Sigmoid colon (tissue), 7 donors: ENCODE measurements at places on chromosomes 1 and 21. TPM values are rescaled to one million over a fixed set of nuclear protein-coding genes. Genes with fewer than 3 reads are reported as not detected.

Gene C1QC
- 47.9 TPM for total RNA-seq

Gene OR2L13
- not detected for total RNA-seq

Gene SPATC1L
- 8.2 TPM for total RNA-seq

Gene LEPR
- 11.8 TPM for total RNA-seq

Gene OR14A16
- total RNA-seq, result not detected

Gene PTPRF
- total RNA-seq, result 38.2 TPM

Gene ZYG11A
- not detected for total RNA-seq

Gene FCGR3A
- 19.3 TPM for total RNA-seq

Gene NT5C1A
- total RNA-seq, result not detected

Gene MRTO4
- total RNA-seq, result 21.3 TPM

- DNase-seq, result no peak
Observed at GRCh38 chr1:78651241-78651640, 1.6 kb downstream of the IFI44 start.

GRCh38 chr1:229430761-229431283 lies 3.1 kb downstream of the ACTA1 start:
- no peak for DNase-seq

- DNase-seq, result no peak
Observed at GRCh38 chr21:28975397-28975796, 17.3 kb downstream of the LTN1 start.

GRCh38 chr1:56788588-56788987 lies 30.6 kb downstream of the FYB2 start:
- DNase-seq, result no peak

DNA sequence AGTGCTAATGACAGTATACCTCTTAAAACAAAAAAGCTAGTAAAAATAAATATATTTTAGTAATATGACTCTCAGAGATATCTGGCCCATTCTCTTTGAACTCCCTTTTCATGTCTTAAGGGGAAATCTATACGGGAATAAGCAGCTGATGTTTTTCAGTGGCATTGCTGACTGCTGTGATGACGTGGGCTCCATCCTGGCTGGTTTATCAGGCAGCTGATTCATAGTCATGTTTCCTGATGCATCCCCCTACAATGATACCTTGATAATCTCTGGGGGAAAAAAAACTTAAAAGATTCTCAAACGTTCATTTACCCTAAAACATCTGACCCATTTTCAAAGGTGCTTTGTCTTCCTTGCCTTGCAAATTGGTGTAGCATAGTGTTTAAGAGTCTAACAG lies 53.8 kb downstream of the ABCA4 start:
- no peak for DNase-seq

- no peak for DNase-seq
Observed at GRCh38 chr1:40755067-40755466, 28.5 kb upstream of the KCNQ4 start.

DNA sequence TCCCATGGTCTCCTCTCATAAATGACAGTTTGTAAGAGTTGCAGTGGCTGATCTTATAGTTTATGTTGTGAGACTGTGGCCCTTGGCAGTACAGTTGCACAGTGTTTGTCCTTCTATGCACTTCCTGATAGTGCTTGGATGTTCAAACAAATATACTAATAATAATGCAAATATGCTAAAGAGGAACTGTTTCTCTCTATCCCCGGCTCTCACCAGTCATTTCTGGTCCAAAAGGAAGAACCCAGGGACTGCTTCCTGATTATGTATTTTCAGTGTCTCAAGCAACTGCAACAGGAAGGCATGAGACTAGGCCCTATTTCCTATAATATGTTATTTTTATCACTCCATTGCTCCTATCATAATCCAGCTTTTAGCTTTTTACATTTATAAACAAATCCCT lies 17.0 kb upstream of the SUCO start:
- no peak for DNase-seq

GRCh38 chr1:39995973-39996393 lies 41.0 kb downstream of the MFSD2A start:
- no peak for DNase-seq

DNA sequence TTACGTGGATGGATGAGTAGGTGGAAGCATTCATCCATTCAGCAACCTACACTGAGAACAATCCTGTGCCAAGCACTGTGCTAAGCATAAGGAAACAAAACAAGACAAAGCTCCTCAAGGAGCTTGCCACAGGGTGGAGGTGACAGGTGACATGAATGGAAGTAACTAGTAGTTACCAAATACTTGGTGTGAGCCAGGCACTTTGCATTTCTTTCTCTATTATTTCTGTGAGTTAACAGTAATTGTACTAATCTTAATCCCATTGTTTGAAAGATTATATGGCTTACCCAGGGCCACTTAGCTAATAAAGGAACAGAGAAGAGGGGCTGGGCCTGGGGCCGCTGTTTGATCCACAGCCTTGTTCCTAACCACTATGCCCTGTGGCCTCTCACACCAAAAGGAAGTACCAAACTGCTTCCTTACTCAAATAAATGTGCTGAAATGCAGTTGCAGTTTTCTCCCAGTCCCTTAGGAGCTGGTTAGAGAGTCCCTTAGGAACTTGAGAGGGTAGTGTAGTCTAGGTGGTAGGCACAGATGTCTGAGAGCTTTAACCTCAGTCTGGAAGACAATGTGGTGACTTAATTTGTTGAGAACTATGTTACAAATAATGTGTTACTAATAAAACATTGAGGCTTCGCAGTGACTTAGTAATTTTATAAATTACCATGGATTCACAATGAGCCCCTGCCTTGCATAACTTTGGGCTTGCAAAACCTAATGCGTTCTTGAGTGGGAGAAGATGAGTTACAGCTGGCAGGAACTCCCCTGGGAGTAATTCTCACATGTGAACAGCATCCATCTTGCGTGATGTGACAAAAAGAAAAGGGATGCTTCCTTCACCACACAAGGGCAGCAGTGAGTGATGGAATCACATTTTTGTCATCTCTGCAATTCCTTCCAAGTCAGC lies 69.8 kb downstream of the MPZL1 start:
- DNase-seq, result peak; percentile 92

GRCh38 chr1:17425806-17426600 lies 13.5 kb downstream of the RCC2 start:
- no peak for DNase-seq

GRCh38 chr1:93776728-93777127 lies 95.1 kb upstream of the BCAR3 start:
- DNase-seq, result no peak

- no peak for DNase-seq
Observed at GRCh38 chr1:183968386-183968785, 69.1 kb downstream of the COLGALT2 start.

DNA sequence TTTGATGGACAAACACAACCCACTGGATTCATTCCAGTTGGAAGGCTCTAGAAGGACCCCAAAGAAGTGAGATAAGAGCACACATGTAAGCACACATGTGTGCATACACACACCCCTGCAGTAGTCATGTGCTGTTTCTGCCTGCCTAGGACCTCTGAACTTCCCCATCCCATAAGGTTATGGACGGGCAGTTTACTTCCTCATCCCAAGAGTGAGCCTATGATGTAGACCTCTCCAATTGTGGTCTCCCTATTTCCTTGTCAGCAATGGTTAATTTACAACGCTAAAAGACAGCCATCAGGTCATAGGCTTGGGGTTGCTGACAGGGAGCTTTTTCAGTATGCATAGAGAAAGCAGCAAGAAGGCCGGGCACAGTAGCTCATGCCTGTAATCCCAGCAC lies 15.4 kb upstream of the ADAR start:
- no peak for DNase-seq

DNA sequence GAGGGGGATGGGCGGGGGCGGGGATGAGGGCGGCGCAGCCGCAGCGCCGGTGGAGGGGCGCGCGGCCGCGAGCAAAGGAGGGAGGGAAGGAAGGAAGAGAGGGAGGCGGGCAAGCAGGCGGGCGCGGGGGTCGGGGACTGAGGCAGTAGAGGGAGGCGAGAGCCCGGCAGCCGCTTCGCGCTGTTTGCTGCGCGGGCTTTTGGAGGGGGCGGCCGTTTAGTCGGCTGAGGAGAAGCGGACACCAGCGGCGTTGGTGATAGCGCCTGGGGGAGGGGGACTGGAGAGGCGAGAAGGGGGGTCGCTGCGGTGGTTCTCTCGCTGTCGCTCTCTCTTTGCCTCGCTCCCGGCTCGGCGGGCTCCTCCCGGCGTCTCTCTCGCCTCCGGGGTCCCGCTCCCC lies at the start of gene HS2ST1:
Gene HS2ST1 (plus strand): TSS at position 35 of the 397 bp plus-strand sequence.
- DNase-seq, result no peak

DNA sequence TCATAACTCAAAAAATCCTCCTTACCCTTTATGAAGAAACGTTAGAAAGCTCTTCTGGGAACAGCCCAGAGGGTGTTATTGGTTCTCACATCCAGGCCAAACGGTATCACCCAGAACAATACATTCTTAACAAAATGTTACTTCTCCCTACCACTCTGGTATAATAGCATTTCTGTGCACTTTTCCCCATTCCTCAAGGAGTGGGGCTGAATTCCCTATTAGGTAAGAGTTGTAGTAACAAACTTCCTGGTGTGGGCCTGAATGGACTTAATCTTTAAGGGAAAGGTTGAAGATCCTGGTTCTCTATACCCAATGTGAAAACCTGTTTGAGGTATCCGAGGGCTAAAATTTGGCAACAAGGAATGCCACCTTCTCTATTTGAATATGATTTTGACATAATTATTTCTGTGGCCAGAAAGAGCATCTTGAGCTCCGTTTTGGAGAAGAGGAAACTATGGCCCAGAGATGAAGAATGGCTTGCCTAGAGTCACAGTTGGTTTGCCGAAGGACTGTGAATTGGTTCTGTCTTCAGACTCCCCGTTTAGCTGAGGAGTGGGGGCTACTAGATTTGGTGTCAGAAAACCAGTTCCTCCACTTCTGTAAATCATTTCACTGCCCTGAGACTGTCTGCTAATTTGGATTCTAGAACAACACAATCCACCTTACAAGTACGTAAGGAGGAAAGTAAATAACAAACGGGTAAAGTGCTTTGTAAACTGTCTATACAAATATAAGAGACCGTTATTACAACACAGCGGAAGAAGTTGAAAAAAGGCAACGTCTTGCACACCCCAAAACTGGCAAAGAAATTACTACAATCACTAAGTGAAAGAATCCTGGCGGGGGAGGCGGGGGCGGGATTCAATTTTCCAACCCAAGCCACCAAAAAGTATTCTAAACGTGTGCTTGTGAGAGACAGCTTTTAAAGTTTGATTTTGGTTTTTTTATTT lies 2.3 kb downstream of the ANP32E start:
- no peak for DNase-seq

- no peak for DNase-seq
Observed at GRCh38 chr1:66705110-66705509, 47.1 kb upstream of the DYNLT5 start.
